ENCODE measurements at places on chromosomes 12 and 14. TPM values are rescaled to one million over a fixed set of nuclear protein-coding genes. Genes with fewer than 3 reads are reported as not detected.

- peak; percentile 99 for DNase-seq
Measured at GRCh38 chr12:104219908-104220404, 4.4 kb downstream of the TXNRD1 start.

DNA sequence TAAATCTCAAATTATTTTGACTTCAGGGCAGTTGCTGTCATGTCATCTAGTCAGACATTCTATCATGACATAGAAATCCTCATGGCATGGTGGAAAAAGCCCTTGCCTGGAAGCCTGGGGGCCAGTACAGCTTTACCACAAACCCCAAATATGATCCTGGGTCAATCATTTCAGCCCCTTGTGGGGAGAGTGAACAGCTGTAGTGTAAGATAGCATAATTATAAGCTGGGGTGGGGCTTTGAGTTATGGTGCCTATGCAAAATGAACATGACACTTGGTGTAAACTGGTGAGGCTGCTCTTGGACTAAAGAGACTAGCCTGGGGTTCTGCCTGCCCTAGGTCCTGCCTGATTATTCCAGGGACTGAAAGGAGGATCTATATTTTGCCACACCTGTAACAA, 207.7 kb upstream of the DDHD1 start:
- no peak for DNase-seq

DNA sequence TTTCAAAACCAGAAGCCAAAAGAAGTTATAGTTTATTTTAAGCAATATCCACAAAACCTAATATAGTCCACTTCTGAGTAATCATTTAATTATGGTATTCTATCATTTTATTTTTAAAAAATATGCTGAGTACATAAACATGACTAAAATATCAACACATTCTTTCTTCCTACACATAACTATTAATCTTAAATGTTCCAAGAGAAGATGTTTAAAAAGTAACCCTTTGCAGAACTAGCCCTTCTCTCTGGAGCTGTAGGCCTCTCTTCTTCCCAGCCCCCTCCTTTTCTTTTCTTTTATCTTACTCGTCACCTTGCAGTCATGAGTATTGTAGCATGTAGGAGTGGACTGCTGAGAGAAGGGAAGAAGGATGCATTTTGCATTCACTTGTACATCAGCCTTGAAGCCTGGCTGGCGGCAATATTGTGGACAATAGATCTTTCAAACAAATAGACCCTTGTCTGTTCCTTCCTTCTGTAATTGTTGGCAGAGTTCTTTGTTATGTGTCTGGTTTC, 941.9 kb downstream of the NRXN3 start:
- DNase-seq: no peak

DNA sequence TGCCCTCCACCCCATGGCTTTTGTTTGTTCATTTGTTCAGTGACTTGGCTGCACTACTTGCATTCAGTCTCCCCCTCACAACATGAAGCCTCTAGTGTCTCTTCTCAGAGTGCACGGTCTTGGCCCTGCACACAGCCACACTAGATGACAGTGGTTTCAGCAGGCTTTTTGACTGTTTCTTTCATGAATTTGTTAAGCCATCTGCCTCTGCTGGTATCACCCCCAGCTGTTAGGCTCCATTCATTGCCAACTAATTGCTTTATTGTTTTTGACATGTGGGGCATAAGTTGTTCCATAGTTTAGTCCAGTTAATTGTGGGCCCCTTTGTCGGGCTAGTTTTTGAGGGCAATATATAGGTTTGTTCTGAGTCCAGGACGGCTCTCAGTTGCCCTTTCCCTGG, 18.8 kb downstream of the OS9 start:
- DNase-seq: no peak

DNA sequence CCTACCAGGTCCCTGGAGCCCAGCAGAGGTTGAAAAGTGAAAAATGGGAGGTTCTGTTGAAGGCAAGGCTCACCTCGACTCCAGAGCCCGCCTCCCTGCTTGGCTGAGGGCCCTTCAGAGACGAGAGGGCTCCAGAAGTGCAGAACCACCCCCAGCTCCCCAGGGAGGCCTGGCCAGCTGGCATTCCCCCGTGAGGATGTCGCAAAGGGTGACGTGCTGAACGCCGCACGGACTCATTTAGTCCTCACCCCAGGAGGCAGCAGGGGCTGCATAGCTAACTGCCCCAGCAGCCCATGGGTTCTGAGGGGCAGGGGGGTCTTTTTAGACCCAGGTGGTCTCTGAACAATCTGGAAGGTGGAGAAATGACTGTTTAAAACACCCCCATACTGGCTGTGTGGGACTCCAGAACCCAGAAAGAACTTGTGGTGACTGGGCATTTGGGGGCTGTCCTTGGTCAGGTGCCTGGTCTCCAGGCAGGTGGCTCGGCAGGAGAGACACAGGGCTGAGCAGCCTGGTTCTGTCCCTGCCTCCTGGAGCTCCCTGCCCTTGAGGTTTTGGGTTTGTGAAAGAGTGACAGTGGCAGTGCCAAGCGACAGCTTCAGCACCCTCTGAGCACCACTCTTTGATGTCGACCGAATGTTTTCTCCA, 32.0 kb downstream of the ANAPC7 start:
- no peak for DNase-seq

DNA sequence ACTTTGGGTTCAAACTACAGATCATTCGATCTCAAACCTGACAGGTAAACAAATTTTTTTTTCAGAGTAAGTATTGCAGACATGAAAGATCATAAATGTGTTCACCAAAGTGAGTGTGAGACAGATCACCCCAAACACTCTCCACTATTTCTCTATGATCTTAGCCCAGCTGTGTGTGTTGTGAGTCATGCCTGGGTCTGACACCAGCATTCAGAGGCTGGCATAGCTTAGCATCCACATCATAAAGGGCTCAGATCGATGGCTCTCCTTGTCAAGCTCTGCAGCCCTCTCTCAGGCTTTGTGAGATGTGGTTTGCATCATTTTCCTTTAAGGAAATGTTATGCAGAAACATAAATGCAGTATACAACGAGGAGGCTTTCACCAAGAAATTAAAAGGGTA, 164.9 kb downstream of the ETV6 start:
- peak; percentile 77 for DNase-seq

GRCh38 chr12:107486140-107486892, 199.3 kb upstream of the PWP1 start:
- no peak for DNase-seq

DNA sequence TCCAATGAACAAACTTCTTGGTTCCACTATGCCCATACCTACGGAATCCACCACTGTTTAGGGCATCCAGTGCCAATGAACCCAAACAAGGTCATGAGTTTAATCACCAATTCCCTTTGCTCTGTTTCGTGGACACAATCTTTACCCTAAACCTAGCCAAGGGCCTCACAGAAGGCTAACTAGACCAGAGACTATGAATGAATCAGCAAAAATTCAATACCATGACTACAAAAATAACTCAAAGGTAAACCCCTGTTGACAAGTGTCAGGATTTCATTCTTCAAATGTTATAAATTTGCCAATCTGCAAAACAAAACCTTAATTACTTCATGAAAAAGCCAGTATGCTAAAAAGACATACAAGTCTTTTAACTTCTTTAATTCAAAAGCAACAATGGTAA, 96.7 kb downstream of the CEP128 start:
- DNase-seq: no peak

GRCh38 chr14:99687284-99688209, 3.4 kb downstream of the CYP46A1 start:
- peak; percentile 13 for DNase-seq

GRCh38 chr12:122724641-122725243, 5.9 kb downstream of the HCAR1 start:
- DNase-seq: no peak

- DNase-seq: no peak
Measured at GRCh38 chr12:62533755-62534107, 67.1 kb downstream of the MON2 start.

DNA sequence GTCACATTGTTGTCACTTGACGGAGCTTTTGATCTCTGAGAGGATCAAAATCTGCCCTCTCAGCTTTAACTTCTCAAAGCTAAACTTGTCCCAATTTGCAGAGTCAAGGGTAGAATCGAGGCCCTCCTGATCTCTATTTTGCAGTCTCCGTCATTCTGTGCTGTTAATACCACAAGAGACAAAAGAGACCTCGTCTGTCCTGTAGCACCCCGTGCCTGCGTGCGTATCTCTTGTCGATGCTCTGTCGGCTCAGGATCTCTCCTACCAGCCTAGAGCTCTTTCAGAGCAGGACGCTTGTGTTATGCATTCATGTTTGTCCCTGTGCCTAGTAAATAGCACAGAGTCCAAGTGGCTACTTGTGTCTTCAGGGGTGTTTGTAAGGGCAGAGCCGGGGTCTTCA, 5.1 kb downstream of the EVL start:
- DNase-seq: no peak

GRCh38 chr12:59067083-59067482, 146.8 kb upstream of the LRIG3 start:
- peak; percentile 99 for DNase-seq

GRCh38 chr12:12776261-12776660, 9.2 kb upstream of the APOLD1 start:
- DNase-seq: peak; percentile 73

DNA sequence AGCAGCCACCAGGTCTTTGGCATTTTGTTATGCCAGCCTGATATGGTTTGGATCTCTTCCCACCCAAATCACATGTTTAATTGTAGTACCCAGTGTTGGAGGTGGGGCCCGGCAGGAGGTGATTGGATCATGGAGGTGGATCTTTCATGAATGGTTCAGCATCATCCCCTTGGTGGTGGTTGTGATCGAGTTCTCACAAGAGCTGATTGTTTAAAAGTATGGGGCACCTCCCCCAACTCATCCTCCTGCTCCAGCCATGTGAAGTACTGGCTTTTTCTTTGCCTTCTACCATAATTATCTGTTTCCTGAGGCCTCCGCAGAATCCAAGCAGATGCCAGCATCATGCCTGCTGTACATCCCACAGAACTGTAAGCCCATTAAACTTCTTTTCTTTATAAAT, 12.8 kb upstream of the PRKD1 start:
- no peak for DNase-seq

- no peak for DNase-seq
Measured at GRCh38 chr14:75752086-75752485, 91.0 kb downstream of the TTLL5 start.

- no peak for DNase-seq
Measured at GRCh38 chr14:65847075-65847847, 434.7 kb downstream of the FUT8 start.

- DNase-seq: no peak
Measured at GRCh38 chr14:68377006-68377405, 415.9 kb downstream of the ZFP36L1 start.

DNA sequence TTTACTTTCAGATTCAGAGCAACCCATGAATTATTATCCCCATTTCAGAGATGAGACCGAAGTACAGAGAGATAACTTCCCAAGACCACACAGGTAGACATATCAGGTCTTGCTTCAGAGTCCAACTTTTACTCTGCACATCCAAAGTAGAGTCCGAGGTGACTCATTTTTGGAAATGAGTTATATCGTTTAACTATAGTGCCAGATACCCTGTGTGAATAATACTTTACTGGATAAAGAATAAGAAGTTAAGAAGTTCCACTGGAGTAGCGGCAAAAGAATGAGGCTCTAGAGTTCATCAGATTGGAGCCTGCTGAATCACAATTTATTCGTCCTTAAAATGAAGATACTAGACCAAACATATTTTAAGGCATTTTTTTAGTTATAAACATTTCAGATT, 124.7 kb downstream of the EPS8 start:
- peak; percentile 27 for DNase-seq

- no peak for DNase-seq
Measured at GRCh38 chr14:104322531-104323366, 184.4 kb downstream of the KIF26A start.

DNA sequence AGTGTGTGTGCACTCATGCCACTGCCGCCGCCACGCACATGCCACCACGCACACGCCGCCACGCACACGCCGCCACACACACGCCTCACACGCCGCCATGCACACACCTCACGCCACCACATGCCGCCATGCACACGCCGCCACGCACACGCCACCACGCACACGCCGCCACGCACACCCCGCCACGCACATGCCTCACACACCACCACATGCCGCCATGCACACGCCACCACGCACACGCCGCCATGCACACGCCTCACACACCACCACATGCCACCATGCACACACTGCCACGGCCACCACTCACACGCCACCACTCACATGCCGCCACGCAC, 6.3 kb downstream of the CLBA1 start:
- no peak for DNase-seq

DNA sequence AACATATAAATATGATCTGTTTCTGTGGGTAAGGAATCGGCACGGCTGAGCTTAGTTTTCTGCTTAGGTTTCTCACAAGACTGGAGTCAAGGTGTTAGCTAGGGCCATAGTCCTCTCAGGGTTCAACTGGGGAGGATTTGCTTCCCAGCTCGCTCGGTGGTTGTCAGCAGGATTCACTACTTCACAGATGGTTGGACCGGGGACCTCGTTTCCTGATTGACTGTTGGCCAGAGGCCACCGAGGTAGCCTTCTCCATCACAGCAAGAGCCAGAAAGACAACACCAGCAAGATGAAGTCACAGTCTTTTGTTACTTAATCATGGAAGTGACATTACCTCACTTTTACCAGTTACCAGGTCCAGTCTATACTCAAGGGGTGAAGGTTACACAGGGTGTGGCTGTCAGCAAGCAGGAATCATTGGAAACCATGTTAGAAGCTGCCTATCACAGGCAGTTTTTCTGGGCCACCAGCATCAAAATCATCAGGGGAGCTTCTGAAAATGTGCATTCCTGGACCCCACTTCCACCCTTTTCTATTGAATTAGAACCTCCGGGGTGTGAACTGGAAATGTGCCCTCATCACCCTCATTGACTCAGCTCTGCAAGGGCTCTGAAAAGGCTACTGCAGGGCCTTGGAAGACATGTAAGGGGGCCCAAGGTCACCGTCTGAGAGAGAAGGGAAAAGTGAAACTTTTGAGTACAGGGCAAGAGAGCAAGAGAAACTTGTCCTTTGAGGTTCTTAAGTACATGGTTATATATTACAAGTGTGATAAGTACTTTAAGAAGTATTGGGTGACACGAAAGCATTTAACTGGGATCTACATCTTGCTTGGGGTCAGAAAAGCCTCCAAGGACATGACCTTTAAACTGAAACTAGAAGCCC, 10.9 kb downstream of the COPS7A start:
- no peak for DNase-seq

The SDSL gene
- total RNA-seq: 4.7 TPM

The NDRG2 gene
- 9.2 TPM for total RNA-seq

The TEP1 gene
- total RNA-seq: 9.7 TPM

The CCNB1IP1 gene
- total RNA-seq: 168 TPM

The ENDOU gene
- total RNA-seq: not detected

The TNFAIP2 gene
- total RNA-seq: 21.1 TPM

The FAM90A1 gene
- not detected for total RNA-seq

The OTUB2 gene
- total RNA-seq: 1.3 TPM

The TAS2R50 gene
- 1.0 TPM for total RNA-seq

The CS gene
- total RNA-seq: 89.4 TPM

The SMOC1 gene
- 10.8 TPM for total RNA-seq

The TAS2R43 gene
- total RNA-seq: 0.79 TPM

All from bronchial epithelial cell (primary cell).